Fibroblast of lung (primary cell): ENCODE measurements at places on chromosomes 6 and 20. TPM values are rescaled to one million over a fixed set of nuclear protein-coding genes. Genes with fewer than 3 reads are reported as not detected.

Gene IL17F
- polyA plus RNA-seq, result not detected in 2 replicates

Gene CAGE1
- not detected in 2 replicates for polyA plus RNA-seq

Gene ZC3H12D
- 0.01 TPM in 1 of 2 replicates, not detected in the other for polyA plus RNA-seq

Gene MEP1A
- polyA plus RNA-seq, result not detected in 2 replicates

Gene DSP
- polyA plus RNA-seq, result 0.02 and 3.8 TPM in 2 replicates

Gene PRL
- polyA plus RNA-seq, result not detected in 2 replicates

Gene CLPSL1
- not detected in 2 replicates for polyA plus RNA-seq

Gene MOXD1
- polyA plus RNA-seq, result 65.1 and 100 TPM in 2 replicates

Gene LGSN
- not detected in 2 replicates for polyA plus RNA-seq

Gene KHDRBS2
- not detected in 2 replicates for polyA plus RNA-seq

Gene UBE3D
- 2.8 and 3.6 TPM in 2 replicates for polyA plus RNA-seq

Gene ACOT13
- 23.7 and 26.4 TPM in 2 replicates for polyA plus RNA-seq

Gene MRAP2
- polyA plus RNA-seq, result 0.03 and 0.10 TPM in 2 replicates

Gene C20orf202
- not detected in 2 replicates for polyA plus RNA-seq
